Stimulated activated CD4-positive, alpha-beta T cell treated with anti-CD3 and anti-CD28 coated beads, TNF-alpha, amount 100 ng/mL, for 1 hour (primary cell): ENCODE measurements at places on chromosomes 16 and 17.

DNA sequence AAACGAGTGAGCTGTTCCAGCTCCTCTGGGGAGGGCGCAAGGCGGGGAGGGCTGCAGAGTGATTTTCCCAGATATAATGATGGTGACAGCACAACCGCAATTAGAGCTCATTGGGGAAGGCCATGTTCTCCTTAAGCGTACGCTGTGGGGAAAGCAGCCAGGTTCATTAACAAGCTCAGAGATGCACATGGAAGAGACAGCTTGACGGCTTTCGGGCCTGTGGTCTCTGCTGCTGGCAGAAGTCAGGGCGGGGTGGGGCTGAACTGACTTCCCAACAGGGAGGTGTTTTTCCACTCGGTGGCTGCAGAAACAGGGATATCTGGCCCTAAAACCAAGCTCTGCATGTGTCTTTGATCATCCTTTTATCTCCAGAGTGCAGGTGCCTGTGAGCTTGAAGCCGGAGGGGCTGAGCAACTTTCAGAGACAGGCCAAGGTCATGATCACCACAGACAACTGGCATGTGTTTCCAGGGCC is 24.0 kb upstream of the CACNG1 start:
- DNase-seq: no peak

DNA sequence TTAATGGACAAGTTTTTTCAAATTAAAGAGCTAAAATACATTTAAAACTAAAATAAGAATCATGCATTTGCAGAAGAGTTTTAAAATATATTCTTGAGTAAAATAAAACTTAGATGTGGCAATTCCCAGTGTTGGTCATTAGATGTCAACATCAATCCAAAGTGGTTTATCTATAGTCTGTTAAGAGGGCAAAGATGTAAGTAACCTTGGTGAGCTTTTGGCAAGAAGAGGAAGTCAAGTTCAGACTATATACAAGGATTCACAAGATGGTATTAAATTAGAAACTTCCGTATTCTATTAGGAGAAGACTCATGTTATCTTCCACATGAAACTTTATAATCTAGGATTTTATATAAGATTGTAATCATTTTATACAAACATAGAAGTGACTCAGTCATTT is 73.1 kb downstream of the CEP95 start:
- no peak for DNase-seq

GRCh38 chr16:66517586-66518263 is 32.2 kb downstream of the TK2 start:
- DNase-seq: no peak

DNA sequence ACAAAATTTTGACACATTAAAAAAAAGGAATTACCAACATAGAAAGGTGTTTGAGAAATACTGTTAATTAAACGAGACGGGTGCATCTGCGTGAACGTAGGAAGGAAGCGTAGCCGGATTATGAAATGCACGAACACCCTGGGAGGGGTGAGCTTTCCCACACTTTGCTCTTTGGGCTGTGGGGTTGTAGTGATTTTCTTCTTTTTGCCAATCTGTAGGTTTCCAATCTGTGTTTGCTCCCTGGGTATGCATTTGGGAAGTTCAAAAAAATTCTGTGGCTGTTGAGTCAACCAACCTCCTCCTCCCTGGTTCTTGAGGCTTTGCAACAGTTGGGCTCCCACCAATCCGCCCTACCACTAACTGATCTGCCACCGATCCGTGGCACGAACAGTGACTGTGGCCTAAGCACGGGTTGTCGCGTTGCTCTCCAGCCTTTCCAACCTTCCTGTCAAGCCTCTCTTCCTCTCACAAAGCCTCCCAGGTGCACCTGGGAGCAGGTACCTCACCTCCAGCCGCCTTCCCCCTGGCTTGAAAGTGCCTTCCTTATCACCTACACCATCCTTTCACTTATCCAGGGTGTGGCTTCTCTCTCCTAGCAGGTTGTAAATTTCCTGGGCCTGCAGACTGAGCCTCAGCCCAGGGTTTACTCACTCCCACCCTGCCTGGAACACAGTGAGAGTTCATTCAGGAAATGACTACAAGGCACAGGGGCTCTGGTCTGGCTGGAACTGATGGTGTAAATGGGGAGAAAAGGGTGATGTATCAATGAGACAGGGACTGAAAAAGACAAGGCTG is 16.6 kb downstream of the RTN4RL1 start:
- no peak for DNase-seq

DNA sequence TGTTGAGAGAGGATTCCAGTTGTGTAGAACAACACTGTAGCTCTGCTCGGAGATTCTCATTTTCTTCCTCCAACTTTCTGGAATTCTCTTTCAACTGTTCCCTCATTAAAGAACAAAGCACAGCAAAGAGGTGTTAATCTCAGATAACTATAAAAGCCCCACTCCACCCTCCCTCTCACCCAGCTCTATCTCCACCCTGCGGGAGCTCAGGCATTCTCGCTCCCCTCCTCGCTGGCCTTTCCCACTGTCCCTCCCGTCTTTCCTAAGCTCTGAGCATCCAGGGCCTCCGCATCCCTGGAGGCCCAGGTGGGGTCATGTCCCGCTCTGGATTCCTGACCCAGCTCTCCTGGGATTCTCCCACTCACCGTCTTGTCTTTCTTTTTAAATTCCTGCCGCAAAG is 35.1 kb downstream of the DHX38 start:
- no peak for DNase-seq

DNA sequence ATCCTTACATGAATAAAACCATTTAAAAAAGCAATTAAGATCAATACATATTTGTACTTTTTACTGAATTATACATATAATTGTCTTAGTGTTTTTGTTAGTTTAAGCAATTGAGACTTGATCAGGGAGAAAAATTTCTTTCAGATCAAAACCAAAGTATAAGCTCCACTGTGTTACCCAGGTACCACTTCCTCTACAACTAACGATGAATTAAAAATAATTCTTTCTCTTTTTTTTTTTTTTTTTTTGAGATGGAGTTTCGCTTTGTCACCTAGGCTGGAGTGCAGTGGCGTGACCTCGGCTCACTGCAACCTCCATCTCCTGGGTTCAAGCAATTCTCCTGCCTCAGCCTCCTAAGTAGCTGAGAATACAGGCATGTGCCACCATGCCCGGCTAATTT is 6.8 kb downstream of the FBXO47 start:
- no peak for DNase-seq

DNA sequence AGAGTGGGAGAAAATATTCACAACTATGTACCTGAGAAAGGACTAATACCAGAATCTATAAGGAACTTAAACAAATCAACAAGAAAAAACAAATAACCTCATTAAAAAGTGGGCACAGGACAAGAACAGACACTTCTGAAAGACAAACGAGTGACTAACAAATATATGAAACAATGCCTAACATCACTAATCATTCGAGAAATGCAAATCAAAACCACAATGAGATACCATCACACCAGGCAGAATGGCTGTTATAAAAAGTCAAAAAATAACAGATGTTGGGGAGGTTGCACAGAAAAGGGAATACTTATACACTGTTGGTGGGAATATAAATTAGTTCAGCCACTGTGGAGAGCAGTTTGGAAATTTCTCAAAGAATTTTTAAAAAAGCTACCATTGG is 83.5 kb upstream of the WSCD1 start:
- DNase-seq: no peak

DNA sequence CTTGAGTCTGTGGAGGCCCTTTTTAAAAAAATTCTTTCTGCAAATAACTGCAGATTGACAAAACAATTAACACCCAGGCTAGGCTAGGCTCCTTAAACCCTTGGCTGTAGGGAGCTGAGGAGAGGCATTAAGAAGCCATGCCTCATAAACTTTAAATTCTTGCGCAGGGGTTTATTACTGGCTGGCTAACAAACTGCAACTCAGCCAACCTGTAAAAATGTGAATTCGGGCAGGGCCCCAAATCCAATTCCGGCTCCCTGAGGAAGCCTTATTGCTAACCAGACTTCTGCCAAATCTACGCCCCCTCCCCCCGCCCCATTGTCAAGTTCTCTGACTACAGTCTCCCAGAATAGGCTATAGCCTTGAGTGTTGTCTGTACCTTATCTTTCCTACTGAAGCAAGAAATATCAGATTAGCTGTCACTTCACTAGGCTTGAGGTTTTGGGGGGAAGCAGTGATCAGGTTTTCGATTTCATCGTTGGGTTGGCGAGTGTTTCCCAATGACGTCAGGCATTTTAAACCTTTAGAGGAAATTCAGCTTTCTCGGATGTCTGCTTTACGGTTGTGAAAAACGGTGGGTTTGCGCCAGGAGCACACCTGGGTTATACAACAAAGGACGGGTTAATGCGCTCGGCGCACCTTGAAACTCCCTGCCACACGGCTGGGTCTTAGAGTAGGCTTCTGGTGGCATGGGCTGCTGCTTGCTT is 2.0 kb downstream of the CDH3 start:
- DNase-seq: no peak

DNA sequence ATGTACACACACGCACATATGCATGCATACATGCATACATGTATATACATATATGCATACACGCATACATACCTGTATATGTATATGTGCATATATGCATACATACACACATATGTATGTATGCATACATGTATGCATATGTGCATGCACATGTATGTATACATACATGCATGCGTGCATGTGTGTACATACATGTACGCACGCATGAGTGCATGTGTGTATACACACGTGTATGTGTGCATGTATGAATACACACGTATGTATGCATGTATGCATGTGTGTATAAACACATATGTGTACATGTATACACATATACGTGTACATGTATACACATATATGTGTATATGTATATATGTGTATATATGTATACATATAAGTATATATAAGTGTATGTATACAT is 28.5 kb upstream of the DLX3 start:
- DNase-seq: no peak

DNA sequence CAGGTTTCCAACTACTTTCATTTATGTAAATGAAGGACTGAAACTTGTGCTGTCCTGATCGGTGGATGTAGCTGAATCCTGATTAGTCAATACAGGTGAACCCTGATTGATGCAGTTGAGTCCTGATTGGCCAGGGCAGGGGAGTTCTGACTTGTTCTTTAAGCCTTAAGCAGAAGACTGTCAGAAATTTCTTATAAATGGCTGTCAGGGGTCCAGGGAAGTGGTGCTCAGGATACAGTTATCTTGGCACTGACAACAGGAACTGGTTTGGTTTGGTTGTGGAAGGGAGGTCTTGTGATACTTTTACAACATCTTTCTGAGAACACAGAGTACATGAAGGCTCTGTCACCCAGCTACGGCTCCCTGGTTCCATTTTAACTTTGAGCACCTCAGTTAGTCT is 132.1 kb downstream of the KCNJ12 start:
- no peak for DNase-seq

- DNase-seq: no peak
Observed at GRCh38 chr17:16293931-16294330, 59.3 kb downstream of the CENPV start.

DNA sequence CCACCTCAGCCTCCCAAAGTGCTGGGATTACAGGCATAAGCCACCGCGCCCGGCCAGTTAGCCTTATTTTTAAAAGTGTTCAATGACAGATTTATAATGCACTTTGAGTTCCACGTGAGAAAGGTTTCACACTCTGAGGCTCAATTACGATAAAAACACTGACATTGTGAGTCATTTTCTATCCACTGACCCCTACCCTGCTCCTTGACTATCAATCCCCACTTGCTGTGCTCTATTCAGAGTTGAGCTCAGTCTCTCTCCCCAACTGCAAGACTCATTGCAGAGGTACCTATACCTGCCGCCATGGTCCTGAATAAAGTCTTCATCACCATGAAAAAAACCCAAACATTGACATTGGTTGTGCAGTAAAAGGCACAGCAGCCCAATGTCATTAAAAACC is 8.5 kb downstream of the GFOD2 start:
- no peak for DNase-seq

DNA sequence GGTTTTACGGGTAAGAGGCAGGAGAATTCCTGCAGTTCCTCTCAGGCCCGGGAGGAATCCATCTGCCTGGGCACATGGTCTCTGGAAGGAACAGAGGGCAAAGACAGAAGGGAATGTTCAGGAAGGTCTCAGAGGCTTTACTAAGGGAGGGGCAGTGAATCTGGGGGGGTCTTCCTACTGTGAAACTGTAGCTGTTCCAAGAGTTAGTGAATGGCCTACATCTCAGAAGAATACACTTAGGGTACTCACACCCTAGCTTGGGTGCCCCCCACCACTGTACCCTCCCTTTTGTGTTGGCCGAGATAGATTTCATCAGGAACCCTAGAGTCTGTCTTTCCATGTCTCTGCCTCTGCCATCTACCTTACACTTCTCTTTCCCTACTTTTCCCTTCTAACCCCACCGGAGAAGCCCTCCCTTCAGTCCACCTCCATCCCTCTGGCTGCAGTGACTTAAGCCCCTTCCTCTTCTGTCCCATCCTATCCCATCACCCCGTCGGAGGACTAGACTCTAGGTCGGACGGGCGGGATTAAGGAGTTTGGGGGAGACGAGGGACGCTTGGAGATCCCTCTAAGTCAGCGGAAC is 316 bp downstream of the DLG4 start:
- no peak for DNase-seq

DNA sequence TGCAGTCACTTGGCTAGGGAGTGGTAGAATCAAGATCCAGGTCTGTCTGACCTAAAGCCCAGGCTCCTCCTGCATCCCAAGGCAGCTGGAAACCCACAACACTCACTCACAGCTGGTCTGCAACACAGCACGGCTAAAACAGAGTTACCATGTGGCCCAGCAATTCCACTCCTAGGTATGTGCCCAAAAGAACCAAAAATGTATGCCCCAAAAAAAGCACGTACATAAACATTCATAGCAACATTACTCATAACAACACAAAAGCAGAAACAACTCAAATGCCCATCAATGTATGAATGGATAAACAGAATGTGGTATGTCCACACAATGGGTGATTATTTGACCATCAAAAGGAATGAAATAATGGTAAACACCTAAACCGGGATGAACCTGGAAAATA is 8.9 kb downstream of the TVP23A start:
- DNase-seq: no peak

DNA sequence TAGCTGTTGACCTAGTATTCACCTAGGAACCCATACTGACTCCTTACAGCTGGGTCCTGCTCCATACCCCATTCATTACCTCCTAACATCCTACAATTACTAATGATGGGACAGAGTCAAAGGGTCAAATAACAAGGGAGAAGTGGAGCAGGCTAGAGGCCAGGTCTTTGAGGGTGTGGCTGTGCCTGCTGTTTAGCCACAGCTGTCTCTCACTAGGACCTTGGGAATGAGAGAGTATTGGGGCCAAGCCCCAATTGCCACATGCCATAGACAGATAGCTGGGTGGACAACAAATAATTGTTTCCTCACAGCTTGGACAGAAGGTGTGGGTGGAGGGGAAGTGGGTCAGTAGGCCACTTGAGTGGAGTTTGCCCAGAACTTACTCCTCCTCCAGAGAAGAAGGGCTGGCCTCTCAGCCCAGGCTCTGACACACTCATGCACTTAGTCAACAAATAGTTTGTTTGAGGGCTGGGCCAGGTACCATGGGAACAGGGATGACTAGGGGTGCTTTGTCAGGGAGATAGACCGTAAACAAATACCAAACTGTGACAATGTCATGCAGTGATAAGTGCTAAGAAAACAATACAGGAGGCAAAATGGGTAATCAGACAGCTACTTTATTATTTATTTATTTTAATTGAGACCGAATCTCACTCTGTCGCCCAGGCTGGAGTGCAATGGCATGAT is 10.2 kb upstream of the CENPT start:
- no peak for DNase-seq

- no peak for DNase-seq
Observed at GRCh38 chr17:68849673-68850610, 105.2 kb downstream of the ABCA8 start.

GRCh38 chr16:74607310-74607961 is 522 bp upstream of the GLG1 start:
- no peak for DNase-seq
